ENCODE measurements at places on chromosomes 2 and 18.

DNA sequence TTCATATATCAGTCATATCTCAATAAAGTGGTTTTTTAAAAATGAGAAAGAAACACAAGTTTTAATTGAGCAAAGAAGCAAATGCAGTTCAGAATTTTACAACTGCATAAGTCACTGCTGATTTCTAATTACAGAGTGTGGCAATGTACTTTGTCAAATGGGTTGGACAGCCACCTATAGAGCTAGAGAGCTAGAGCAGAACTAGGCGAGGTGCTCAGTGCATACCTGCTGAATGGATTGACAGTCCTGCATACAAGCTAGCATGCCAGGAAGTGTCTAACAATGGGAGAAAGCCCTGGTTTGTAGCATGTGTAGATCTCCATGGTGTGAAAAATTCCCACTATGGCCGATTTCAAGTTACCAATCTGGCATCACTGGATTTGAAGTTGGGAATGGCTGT, 106.3 kb upstream of the CDCA7 start:
- no peaks in the 10 kb centered on the region for H3K4me1 ChIP-seq
- no peaks in the 10 kb centered on the region for H3K27me3 ChIP-seq
- H3K36me3 ChIP-seq, result no peaks in the 10 kb centered on the region

- H3K27me3 ChIP-seq, result no peaks in the 10 kb centered on the region
- DNase-seq, result no peak
Measured at GRCh38 chr2:54927085-54927750, 123.0 kb downstream of the RTN4 start.

- no peaks in the 10 kb centered on the region for H3K27me3 ChIP-seq
- DNase-seq, result no peak
- no peaks in the 10 kb centered on the region for H3K4me1 ChIP-seq
- no peaks in the 10 kb centered on the region for H3K36me3 ChIP-seq
- H3K4me3 ChIP-seq, result no peak overlapping the region
- no peak overlapping the region for H3K27ac ChIP-seq
Measured at GRCh38 chr2:77363277-77363676, 158.9 kb downstream of the LRRTM4 start.

DNA sequence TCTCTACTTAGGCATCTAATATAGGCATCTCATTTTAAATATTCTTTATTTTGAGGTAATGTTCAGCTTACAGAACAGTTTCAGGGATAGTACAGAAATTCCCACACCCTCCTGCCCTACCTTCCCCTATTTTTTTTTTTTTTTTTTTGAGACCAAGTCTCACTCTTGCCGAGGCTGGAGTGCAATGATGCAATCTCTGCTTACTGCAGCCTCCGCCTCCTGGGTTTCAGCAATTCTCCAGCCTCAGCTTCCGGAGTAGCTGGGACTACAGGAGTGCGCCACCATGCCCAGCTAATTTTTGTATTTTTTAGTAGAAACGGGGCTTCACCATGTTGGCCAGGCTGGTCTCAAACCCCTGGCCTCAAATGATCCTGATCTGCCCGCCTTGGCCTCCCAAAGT, 97.6 kb downstream of the EPB41L5 start:
- no peak overlapping the region for H3K27ac ChIP-seq
- H3K36me3 ChIP-seq, result no peaks in the 10 kb centered on the region
- DNase-seq, result no peak
- H3K27me3 ChIP-seq, result no peaks in the 10 kb centered on the region

- no peak overlapping the region for H3K27ac ChIP-seq
- H3K27me3 ChIP-seq, result peaks cover 4% of the 10 kb centered on the region
- no peak for DNase-seq
- no peaks in the 10 kb centered on the region for H3K4me1 ChIP-seq
- no peak overlapping the region for H3K4me3 ChIP-seq
- no peaks in the 10 kb centered on the region for H3K36me3 ChIP-seq
Measured at GRCh38 chr2:68287580-68288441, 31.9 kb downstream of the CNRIP1 start.

DNA sequence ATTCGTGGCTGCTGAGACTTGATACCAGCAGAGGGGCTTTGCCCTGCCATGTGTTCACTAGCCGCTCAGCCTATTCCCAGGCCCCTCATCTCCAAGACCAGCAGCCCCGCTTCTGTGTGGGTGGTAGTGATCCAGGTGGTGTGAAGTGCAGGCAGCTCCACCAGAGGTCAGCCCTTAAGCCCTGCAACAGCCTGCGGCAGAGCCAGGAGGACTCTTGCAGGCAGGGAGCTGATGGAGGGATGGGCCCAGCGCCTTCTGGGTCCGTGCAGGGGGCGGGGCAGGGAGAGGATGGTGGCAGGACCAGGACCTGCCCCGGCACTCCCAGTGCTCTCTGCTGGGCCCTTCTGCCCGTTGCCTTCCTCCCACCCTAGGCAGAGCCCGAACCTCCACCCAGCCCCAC, 162.0 kb downstream of the SH3BP4 start:
- DNase-seq, result no peak
- H3K27me3 ChIP-seq, result peaks cover 5% of the 10 kb centered on the region
- H3K4me1 ChIP-seq, result no peaks in the 10 kb centered on the region
- H3K4me3 ChIP-seq, result no peak overlapping the region

DNA sequence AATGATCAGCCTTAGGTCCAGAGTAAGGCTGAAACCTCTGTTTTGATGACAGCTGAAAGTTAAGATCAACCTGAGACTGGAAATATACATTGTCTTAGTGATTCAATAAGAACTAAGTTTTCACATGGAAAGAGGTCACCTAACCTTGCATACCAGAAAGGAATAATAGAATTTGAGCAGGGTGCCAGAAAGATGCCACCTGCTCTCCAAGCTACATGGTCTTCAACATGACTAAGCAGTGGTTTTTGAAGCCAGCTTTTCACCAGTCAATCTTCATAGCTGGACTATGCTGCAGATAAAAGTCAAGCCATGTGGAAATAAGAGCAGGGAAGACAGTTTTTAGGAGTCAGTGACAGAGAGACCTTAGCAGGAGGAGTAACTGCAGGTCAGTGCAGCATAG, 589.4 kb upstream of the SYT4 start:
- H3K4me3 ChIP-seq, result no peak overlapping the region
- no peaks in the 10 kb centered on the region for H3K4me1 ChIP-seq
- no peaks in the 10 kb centered on the region for H3K36me3 ChIP-seq
- H3K27me3 ChIP-seq, result no peaks in the 10 kb centered on the region

GRCh38 chr2:85017411-85018048, 46.6 kb downstream of the KCMF1 start:
- H3K36me3 ChIP-seq, result peaks cover 6% of the 10 kb centered on the region
- no peak overlapping the region for H3K27ac ChIP-seq
- DNase-seq, result no peak
- H3K4me1 ChIP-seq, result peaks cover 4% of the 10 kb centered on the region
- H3K27me3 ChIP-seq, result no peaks in the 10 kb centered on the region

GRCh38 chr2:175161-175786, 88.6 kb downstream of the SH3YL1 start:
- H3K27ac ChIP-seq, result no peak overlapping the region
- no peak for DNase-seq
- no peaks in the 10 kb centered on the region for H3K27me3 ChIP-seq
- H3K4me3 ChIP-seq, result no peak overlapping the region
- peaks cover 38% of the 10 kb centered on the region for H3K4me1 ChIP-seq
- H3K36me3 ChIP-seq, result no peaks in the 10 kb centered on the region

DNA sequence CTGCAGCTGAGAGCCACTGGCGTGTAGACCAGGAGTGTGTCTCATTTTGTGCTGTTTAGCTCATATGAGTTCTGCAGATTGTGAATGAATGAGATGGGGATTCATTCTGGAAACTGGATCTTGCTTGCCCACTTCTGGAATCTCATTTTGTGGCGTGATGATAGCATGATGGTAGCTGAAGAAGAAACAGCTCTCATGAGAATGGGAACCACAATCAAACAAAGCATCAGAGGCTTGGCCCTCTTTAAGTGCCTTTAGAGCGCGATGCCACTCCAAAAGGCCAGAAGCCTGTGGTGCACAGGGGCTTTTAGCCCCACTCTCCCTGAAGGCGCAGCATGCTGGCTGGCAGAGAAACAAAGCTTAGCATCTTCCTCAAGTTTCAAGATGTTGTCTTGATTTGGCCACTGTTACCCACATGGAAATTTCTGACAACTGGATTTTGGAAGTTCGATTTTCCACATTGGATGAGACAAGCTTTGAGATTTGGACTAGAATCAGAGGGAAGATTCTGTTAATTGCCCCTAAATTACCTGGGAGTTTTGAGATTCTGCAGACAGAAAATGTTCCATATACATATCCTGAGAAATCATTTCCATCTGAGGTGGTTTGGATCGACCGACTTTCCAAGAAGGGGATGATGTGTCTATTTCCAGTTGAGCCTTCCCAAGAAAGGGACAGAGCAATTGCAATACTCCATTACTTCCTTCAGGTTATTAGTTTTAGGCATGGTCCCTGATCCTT, 234.5 kb downstream of the VAPA start:
- H3K27ac ChIP-seq, result no peak overlapping the region
- H3K4me3 ChIP-seq, result no peak overlapping the region
- no peak for DNase-seq
- H3K4me1 ChIP-seq, result no peaks in the 10 kb centered on the region
- H3K27me3 ChIP-seq, result no peaks in the 10 kb centered on the region

DNA sequence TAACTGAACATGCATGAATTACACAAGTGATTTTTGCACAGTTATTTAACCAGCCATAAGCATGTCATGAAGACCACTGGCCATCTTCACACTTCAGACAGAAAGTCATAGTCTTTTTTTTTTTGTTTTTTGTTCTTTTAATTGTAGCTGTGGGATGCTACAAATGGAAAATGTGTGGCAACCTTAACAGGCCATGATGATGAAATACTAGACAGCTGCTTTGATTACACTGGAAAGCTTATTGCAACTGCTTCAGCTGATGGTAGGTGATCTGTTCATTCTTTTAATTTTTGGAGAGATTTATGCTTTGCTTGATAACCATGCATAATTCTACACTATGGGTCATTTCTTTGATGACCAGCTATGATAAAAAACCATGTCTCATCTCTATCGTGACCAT, 35.6 kb downstream of the DAW1 start:
- no peak overlapping the region for H3K27ac ChIP-seq
- H3K4me3 ChIP-seq, result no peak overlapping the region
- H3K4me1 ChIP-seq, result no peaks in the 10 kb centered on the region
- H3K36me3 ChIP-seq, result no peaks in the 10 kb centered on the region
- H3K27me3 ChIP-seq, result no peaks in the 10 kb centered on the region
- no peak for DNase-seq

GRCh38 chr18:58977801-58978200, 113.1 kb downstream of the ZNF532 start:
- no peak overlapping the region for H3K4me3 ChIP-seq
- H3K27me3 ChIP-seq, result no peaks in the 10 kb centered on the region
- H3K27ac ChIP-seq, result no peak overlapping the region

- peaks cover 14% of the 10 kb centered on the region for H3K27me3 ChIP-seq
- no peaks in the 10 kb centered on the region for H3K36me3 ChIP-seq
- H3K4me3 ChIP-seq, result no peak overlapping the region
- no peak for DNase-seq
Measured at GRCh38 chr2:166373539-166373938, 2.2 kb downstream of the SCN9A start.

DNA sequence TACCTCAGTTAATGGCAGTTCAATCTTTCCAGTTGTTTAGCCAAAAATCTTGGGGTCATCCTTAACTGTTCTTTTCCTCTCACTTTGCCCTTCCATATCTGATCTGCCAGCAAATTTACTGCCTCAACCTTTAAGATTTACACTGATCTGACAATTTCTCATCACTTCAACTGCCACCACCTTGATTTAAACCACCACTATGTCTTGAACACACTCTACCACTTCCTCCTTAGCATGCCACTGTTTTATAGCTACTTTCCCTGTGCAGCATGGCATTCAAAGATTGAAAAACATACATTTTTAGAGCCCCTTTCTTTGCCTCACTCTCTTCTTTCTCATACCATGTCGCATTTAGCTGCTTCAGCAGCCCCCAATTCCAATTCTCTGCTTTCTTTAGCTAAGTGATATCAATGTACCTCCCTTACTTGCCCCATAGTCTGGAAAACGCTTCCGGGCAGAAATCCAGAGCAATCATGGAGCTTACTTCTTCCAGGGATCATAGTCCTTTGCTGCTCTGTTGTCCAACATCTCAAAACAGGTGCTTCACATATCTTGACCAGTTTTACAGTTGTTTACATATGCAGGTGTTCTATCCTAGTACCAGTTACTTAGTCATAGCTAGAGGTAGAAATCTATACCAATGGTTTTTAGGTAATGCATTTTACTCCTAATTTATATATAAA, 10.9 kb downstream of the PGAP1 start:
- peak overlapping the region; percentile 56 for H3K27ac ChIP-seq
- no peaks in the 10 kb centered on the region for H3K27me3 ChIP-seq
- H3K4me3 ChIP-seq, result no peak overlapping the region
- peaks cover 11% of the 10 kb centered on the region for H3K4me1 ChIP-seq

DNA sequence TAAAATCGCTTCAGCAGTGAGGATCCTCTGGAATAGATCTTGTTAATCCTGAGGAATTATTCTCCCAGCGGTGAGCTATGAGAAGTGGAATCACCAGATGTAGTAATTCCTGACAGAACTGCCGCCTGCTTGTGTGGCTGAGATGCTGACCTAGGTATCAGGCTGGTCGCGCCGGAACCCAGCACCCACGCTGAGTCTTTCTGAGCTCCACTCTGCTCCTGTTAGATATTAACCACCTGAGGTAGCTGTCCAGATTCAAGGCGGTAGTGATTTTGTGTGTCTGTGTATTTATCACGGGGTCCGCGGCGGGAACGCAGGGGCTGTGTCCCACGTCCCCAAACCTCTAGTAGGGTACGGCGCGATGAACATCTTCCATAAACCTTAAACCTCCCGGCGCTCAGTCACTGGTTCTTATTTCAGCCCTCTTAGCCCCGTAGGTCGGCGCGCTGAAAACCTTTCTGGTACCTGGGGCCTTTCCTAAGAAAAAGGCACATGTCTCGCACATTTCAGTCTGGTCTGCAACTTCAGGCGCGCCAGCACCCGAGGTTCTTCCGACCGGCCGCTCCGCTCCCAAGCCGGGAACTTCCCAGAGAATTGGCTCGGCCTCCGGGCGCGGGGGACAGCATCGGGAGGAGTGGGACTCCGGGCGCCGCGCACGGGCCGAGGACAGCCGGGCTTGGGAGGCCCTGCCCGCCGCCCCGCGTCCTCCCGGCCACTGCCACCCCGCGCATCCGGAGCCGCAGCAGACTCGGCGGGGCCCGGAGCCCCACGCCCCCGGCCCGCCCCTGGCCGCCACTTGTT, 542 bp upstream of the CNNM3 start:
- H3K27me3 ChIP-seq, result no peaks in the 10 kb centered on the region
- H3K36me3 ChIP-seq, result peaks cover 10% of the 10 kb centered on the region
- H3K4me3 ChIP-seq, result peak overlapping the region; percentile 77
- H3K27ac ChIP-seq, result peak overlapping the region; percentile 60
- H3K4me1 ChIP-seq, result peaks cover 42% of the 10 kb centered on the region

DNA sequence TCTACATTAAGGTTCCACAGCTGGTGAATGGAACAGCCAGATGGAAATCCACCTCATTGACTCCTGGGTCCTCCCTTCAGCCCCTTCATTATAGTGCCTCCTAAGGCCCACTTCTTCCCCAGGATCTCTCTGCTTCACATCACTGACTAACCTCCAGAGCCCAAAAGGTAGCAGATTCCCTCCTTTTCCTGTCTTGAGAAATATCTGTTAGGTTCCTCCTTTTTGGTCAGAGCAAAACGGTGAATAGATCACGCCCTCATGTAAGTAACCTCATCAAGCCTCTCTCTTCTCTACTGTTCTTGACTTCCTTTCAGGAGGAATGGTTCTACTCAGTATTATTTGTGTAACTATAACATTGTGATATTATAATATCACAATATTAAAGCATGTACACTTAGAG, 155.0 kb upstream of the SRD5A2 start:
- no peak for DNase-seq
- H3K4me3 ChIP-seq, result no peak overlapping the region
- no peaks in the 10 kb centered on the region for H3K27me3 ChIP-seq
- no peak overlapping the region for H3K27ac ChIP-seq

- DNase-seq, result no peak
- no peaks in the 10 kb centered on the region for H3K27me3 ChIP-seq
- H3K4me3 ChIP-seq, result no peak overlapping the region
Measured at GRCh38 chr2:241393524-241394196, 37.6 kb downstream of the FARP2 start.

All from CD4-positive, alpha-beta T cell (primary cell).